ENCODE measurements at places on chromosomes 7 and 10.

DNA sequence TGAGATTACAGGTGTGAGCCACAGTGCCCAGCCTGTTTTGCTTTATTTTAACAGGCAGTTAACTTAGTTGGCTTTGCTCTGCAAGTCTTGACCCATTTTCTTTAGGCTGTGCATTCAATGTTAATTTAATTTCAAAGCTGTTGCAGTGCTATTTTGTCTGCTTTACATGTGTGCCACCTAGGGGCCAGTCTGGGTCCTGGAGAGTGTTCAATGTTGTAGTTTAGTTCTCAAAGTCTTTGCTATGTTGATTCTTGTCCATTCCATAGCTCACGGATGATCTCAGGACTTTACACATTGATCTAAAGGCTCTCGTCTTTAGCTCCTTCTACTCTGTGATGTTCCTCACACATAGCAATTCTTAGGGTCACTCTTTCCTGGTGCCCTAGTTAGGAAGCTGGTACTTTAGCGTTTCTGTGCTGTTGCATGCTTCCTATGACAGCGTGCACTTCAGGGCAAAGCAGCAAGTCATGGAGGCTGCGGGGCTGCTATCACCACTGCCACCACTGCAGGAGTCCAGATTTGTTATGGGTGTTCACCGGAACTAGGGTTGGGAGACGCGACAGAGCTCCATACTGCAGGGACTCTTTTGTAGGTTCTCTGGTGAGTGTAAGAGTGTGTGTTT lies 16.4 kb upstream of the ABCA13 start:
- no peak for DNase-seq

GRCh38 chr10:132016514-132016913 lies 34.8 kb upstream of the BNIP3 start:
- no peak for DNase-seq

DNA sequence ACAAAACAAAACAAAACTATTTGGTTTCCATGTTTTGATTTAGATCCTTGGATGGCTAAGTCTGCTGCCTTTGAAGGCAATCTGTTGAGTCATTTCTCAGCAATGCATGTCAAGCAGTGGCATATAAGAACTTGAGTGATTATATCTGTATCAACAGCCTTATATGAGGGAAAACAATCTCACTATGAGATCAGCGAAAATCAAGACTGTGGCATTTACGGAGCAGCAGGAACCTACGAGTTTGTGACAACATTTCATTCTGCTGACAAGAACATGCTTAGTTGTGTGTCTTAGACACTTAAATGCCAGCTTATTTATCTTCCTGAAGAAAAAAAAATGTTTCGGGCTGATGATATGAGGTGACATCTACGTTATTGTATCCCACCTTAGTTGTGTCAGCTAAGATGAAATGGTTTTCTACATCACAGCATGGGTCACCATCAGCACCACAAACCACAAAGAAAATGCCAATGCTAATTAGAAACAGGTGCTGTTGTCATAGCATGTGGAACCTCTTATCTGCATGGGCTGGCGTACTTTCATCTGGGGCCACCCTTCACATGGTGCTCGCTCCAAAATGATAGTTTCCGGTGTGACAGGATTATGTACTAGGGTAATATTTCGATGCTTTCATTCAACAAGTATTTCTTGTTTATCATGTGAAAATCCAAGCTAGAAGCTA lies 1085.5 kb downstream of the SORCS1 start:
- DNase-seq = no peak

GRCh38 chr7:110856704-110857103 lies 234.2 kb upstream of the LRRN3 start:
- DNase-seq = no peak

DNA sequence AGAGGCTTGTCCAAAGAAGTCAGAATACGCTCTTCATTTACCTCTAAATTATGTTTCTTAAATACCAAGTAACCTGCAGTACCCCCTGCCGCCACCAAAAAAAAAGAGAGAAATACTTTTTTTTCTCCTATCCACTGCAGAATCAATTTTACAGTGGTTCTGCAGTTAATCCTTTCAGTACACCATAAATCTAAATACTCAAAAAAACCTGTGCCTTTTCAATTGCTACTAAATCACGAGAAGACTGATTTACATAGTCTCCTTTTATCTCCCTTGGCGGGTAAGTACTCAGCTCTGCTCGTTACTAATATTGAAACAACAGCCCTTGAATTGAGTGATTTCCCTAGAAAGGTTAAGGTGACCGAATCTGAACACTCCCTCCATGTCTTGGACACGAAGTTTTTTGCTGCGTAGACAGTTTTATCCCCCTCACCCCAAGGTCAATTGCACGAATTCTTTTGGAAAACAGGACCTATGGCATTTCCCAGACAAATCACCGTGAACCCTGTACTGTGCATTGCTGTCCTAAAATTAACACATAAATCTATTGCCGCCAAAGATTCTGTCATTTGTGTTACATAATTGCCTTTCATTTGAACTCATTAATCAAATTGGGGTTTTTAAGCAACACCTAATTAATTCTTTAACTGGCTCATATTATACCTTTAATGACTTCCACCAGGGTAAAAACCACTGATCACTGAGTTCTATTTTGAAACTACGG lies 512 bp upstream of the VIM start:
- DNase-seq = no peak

DNA sequence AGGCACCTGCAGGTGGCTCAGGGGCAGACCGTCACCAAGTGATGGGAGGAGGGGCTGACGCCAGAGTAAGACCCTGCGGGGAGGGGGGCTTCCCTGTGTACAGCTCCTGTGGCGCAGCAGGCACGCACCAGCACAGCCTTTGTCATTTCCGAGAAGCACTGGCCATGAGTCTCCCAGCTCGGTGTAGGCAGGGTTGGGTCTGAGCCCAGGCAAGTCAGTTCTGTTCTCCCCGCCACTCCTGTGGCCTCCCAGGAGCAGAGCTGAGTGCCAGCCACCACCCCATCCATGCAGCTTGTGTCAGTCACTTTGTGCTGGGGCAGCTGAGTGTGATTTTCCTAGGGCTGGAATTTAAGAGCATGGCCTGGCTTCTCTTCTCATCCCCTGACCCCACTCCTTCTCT lies 13.2 kb downstream of the CPSF4 start:
- no peak for DNase-seq

DNA sequence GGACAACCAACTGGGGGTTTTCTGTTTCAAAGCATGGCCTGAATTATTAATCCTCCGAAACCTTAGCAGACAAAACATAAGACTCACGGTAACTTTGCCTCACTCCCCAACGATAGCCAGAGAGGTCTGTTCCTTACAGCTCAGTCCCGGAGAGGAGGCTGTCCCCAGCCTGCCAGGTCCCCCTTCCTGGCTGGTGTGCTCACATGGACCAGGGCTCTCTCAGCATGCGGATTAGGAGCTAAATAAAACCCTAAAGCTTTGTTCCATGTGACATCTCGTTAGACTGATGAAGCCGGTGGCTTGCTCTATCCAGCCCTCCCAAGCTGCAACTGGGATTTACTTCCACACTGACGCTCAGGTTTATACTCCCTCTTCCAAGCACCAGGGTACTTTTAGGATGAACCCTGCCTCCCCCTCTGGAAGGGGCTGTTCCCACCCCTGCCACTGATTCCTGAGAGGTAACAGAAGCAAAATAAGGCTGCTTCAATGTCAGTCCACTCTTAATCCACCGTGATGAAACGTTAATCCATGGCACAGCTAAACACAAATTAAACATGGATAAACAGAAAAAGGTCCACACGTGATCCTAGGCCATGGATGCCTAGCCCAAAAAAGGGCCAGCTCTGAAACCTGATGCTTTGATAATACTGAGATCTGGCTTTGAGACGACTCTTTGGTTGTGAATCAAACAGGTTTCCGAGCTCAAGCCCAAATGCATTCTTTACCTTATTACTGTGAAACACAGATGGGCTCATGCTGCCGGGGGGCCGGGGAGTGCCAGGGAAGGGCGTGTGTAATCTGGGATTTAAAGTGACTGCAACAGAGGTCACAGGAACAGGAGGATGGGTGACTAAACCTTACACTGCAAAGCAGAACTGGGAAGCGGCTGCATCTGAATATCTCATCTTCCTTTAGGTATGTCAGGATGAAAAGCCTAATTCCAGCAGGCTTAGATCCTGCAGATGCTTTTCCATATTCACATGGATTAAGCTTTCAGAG lies 86.2 kb downstream of the ZRANB1 start:
- DNase-seq = peak; percentile 60

GRCh38 chr7:143300959-143301935 lies 13.1 kb downstream of the CASP2 start:
- no peak for DNase-seq

GRCh38 chr7:71784180-71784579 lies 628.0 kb downstream of the CALN1 start:
- DNase-seq = peak; percentile 29

DNA sequence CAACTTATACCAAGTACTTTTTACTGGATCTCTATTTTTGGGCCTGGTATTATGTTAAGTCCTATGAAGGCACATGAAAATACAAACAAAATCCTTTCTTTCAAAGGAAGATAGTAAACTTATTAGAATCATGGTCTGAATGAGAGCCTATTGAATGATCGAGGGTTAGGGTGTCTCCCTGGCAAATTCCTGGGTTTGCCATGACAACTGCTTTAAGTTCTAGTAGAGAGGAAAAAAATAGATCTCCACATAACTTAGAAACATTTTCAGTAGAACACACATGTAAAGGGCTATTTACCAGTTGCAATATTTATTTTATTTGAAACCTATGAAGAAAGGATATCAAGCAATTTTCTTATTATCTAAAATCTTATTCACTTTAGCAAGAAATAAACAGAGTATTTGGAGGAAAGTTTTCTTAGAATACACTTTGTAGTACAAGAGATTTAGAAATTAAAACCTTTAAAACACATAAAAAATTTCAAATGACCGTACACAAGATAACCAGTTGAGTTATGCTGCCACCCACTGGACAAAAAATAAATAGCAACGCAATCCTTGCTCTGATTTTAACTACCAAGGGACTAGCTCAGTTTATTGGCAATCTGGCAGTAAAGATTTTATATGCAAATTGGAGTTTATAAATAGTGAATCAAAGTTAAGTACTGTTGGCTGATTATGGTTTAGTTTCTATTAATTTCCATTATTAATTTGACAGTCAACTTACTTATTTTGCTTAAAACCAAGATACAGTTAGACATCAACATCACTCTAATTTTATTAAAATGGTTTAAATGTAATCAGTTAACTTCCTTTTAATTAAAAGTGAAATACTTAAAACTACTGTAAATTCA lies 33.9 kb downstream of the CACUL1 start:
- no peak for DNase-seq

GRCh38 chr7:158358926-158359645 lies 228.5 kb downstream of the PTPRN2 start:
- DNase-seq = no peak

GRCh38 chr7:141433698-141434097 lies 117.5 kb upstream of the AGK start:
- DNase-seq = no peak

DNA sequence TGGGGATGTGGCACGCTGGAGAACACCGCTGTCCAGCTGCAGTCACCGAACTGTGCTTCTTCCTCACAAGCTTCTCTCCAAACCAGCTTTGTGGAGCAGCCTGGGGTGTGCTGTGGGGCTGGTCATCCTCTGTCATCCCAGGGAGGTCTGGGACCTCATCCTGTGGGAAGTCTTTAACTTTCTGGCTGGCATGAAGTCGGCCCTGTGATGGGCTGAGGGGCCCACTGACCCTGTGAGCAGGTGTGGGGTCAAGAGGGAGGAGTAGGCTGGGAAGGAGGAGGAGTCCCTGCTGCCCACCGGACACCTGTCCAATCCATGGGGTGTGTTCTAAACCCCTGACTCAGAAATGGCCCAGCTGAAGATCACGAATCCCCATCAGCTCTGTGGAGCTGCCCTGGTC lies 136.2 kb upstream of the SHH start:
- peak; percentile 27 for DNase-seq

DNA sequence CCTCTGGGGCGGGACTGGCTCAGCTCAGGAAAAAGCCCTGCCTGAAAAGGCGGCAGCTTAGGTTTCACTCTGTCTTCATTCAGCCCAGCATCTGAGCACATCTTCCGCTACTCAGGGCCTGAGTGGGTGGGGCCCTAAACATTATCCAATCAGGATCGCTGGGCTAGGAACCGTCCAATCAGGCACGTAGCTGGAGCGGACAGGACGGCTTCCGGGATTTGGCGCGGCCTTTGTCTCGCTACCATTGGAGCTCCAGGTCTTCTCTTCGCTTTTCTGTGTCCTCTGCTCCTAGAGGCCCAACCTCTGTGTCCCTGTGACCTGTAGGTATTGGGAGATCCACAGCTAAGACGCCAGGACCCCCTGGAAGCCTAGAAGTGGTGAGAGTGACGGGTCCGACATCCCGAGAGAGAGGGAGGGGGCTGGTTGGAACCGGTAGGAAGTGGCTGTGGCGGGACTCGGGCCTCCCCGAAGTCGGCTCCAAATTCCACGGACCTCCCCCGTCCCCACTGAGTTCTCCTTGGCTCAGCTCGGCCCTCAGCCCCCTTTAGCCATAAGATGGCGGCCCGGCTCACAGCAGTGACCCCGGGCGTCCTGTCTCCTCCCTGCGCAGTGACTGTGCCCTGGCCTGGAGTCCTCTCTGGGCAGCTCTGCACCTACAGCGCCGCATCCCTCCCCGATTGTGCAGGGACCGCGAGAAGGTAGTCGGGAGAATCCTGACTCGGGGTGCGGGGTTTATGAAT lies 99.1 kb downstream of the ZNF680 start:
- DNase-seq = no peak

DNA sequence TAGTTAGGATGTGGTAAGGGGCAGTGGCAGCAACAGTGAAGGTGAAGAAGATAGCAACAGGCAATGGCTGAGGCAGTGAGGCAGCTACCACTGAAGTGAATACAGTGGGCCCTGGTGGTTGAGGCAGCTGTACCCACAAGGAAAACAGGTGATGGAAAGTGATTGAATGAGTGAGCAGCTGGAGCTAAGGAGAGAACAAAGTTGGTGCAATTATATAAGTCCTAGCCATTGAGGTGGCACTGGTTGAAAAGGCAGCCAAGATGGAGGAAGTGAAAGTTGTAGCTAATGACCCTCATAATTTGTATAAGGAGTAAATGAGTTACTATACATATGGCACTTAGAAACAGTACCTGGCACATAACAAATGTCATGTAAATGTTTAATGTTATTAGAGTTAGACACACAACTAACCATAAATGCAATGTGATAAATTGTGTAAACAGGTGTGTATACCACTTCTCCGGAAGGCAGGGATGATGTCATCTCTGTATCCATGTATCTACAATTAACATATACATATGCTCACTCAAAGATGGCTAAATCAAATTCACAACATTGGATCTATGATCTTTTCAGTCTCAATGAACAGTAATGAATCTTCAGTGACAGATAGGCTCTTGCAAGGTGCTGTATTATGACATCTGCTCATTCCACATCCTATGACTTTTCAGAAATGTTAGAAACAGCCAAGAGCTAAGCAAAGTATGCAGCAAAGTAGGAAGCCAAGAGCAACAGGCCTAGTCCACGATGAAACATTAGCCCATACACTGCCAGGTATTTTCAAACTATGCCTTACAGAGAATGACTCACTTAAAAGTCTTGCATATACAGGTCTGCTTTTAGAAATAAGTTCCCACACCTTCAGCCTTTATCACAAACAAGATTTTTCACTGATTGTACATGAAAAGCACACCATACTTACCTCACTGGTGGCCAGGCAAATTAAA lies 10.7 kb downstream of the XPNPEP1 start:
- DNase-seq = no peak

GRCh38 chr10:127228195-127228787 lies 31.9 kb upstream of the INSYN2A start:
- no peak for DNase-seq

Measured in ecto neural progenitor cell (in vitro differentiated cells).